ENCODE measurements at places on chromosomes 12 and 14.

GRCh38 chr12:40105265-40105514, 691 bp downstream of the SLC2A13 start:
- DNase-seq, result no peak

- DNase-seq, result no peak
Observed at GRCh38 chr14:102926104-102926503, 3.6 kb downstream of the AMN start.

GRCh38 chr14:78667141-78667540, 497.0 kb downstream of the NRXN3 start:
- DNase-seq, result no peak

DNA sequence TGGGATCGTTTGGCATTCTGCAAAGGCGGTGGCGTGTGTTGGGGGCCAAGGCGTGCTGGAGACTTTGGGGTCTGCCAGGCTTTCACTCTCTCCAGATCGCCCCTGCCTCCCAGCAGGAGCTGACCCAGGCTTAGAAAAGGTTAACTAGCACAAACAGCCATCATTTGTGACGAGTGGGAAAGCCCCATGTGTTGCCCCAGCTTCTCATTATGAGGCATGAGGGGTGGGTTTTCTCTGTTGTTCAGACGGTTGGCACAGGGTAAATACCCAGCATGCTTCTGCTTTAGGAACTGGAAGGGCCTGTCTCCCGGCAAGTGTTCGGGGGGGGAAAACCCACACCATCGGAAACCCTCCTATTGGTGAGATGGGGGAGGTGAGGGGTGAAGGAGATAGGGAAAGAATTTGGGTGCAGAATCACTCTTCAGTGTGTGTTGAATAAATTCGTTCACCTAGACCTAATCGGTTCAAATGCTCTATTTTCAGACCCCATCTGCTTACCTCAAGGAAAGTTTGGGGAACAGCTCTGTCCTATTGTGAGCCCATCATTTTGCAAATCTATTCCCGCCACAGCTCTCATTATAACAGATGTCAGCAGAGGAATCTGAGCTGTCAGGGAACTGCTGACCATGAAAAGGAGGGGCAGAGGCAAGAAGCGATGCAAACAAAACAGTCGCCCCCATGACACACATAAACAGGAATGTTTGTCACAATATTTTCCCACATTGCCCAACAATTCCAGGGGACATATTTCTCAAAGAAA, 34.7 kb upstream of the C12orf42 start:
- DNase-seq, result no peak

- DNase-seq, result no peak
Observed at GRCh38 chr12:126952096-126953007, 1314.6 kb upstream of the TMEM132C start.

GRCh38 chr12:23356440-23356839, 593.0 kb downstream of the SOX5 start:
- no peak for DNase-seq

GRCh38 chr12:93377252-93378195, at the start of gene NUDT4:
Gene NUDT4 (plus strand): TSS chr12:93377925. CDS start chr12:93378323, 398 bp downstream.
- DNase-seq, result no peak

DNA sequence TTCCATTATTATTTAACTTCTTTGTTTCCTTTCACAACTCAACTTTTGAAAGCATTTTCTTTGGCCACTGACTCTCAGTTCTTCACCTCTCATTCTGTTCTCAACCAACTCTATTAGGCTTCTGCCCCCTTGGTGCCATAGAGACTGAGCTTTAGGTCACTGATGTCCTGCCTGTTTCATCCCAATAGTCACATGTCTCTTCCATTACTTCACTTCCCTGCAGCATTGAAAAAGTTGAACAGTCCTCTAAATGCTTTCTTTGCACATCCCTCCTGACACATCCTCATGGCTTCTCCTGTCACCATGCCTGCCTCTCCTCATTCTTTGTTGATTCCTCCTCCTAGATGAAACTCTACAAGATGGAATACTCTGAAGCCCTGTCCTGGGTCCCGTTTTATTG, 2.7 kb downstream of the CLEC12A start:
- DNase-seq, result no peak

DNA sequence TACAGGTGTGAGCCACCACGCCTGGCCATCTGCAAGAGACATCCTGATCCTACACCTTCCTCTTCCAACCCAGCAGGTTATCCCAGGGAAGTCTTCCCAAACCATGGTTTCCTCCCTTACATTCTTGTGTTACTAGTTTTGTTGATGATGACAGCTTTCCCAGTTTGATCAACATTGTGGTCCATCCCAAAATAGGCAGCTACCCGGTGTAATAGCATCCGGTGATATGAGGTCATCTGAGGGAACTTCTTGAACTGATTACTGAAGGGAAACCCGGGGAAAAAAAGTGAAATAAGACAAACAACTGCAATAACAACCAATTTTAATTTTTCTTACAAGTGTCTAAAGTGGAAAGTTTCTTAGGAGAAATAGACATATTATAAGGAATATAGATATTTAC, 45.3 kb upstream of the STAC3 start:
- DNase-seq, result no peak

Measured in GM04503 (cell line).